Stimulated activated CD4-positive, alpha-beta T cell treated with anti-CD3 and anti-CD28 coated beads, Interleukin-1b, Interleukin-23, amount 100 ng/mL, for 1 hour (primary cell): ENCODE measurements at places on chromosomes 5 and 9.

DNA sequence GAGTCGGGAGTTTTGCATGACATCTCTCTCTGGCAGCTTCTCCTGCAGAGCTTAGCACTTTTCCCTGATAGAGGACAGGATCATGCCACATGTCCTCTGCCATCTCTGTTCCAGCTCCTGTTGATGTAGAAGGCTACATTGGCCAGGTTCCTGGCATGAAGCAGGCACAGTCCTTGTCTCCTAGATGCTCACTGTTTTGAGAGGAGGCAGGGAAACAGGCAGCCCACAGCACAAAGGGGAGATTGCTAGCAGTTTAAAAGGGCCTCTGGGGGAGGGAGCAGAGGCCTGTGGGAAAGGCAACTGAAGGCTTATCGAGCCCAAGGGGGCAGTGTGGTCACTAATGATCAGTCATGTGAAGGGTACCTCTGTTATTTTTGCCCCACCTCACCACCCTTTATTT, 10.7 kb downstream of the ARHGAP26 start:
- DNase-seq: no peak

GRCh38 chr5:43305948-43306565, 7.2 kb downstream of the HMGCS1 start:
- DNase-seq: no peak

- DNase-seq: no peak
These were observed 104.8 kb downstream of the ISOC1 start for GRCh38 chr5:129199308-129199707.

DNA sequence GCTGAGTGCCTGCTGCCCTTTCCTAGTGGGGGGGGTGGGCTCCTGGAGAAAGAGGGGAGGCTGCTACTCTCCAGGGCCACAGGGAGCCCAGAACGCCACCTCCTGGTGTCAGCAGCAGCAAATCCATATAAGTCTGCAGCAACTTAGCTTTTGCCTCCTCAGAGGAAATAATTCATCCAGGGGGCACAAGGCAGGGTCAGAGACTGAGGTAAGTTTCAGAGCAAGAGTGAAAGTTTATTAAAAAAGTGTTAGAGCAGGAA, 4.0 kb upstream of the CLPTM1L start:
- no peak for DNase-seq

- no peak for DNase-seq
These were observed 47.4 kb downstream of the ABHD17B start for GRCh38 chr9:71863631-71864030.

DNA sequence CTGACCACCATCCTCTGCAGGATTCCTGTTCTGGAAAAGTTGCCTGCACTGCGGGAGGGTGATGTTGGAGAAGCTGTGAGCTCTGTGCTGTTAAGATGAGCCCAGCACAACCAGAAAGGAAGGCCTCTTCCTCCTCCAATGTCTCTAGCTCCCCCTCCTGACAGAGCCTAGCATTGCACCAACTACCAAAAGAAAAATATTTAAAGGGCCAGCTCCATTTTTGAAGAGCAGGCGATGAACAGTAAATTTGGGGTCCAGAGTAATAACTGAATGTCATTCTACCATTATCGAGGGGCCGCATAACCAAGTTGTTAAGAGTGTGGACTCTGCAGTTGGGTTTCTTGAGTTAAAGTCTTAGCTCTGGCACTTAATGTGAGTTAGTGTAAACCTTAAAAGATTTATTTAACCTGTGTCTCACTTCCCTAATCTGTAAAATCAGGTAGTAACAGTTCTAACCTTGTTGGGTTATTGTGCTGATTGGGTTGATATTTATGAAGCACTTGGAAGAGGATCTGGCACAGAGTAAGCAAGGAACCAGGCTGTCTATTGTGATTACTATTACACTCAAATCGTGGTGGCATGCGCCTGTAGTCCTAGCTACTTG, 3.9 kb downstream of the TEX53 start:
- DNase-seq: peak; percentile 68

- DNase-seq: no peak
These were observed 2.3 kb downstream of the CCNI2 start for GRCh38 chr5:132749506-132749905.

GRCh38 chr9:124222918-124223720, 34.6 kb upstream of the NEK6 start:
- DNase-seq: no peak

- DNase-seq: no peak
These were observed 1.7 kb downstream of the PDCD1LG2 start for GRCh38 chr9:5511935-5512580.

DNA sequence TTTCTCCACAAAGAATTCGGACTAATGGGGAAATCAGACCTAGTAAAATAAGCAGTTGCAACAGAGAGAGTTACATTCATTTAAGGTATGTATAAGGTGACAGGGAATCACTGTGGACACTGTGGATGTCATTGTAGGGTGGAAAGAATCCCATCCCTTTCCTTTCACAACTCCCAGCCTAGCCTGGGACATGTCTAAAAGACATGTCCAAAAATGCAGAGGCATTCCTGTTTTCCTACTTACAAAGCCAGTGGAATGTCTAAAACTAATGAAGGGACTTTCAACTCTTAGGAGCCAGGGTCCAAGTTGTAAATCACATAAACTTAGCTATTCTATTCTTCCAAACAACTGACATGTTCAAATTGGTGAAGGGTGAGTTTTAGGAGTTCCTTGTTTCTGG, 511.0 kb downstream of the PRELID2 start:
- no peak for DNase-seq

DNA sequence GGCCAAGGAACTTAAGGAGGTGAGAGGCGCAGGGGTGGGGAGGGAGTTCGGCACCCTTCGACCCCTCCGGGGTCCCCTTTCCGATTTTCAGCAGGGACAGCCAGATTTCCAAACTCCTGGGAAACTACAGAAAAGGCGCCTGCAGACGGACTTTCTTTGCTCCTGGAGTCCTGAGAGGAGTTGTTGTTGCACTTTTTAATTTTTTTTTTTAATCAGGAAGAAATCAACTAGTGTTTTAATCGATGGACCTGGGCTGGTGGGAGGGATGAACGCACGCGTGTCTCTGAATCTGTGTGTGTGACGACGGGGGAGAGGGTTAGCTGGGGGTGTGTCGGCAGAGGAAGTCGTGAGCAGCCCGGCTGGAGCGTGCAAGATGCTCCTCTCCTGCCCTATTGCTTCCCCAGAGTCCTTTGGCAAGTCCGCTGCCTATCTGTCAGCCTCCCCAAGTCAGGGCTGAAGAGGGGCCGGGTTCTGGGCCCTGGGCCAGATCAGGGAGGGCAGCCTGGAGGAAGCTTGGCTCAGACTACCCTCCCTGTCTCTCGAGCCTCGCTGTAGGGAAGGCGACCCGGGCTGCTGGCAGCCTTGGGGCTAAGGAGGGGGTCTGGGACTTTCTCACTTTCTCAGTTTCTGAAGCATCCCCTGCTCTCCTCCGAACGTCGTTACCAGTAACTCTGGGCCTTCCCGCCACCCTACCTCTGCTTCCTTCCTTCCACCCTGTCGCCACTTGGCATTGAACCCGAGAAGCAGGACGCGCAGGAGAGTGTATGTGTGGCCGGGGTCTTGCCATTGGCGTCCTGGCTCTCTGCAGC, 731 bp downstream of the PRR16 start:
- no peak for DNase-seq

- no peak for DNase-seq
These were observed 218.1 kb downstream of the RAB3C start for GRCh38 chr5:58800861-58801540.

DNA sequence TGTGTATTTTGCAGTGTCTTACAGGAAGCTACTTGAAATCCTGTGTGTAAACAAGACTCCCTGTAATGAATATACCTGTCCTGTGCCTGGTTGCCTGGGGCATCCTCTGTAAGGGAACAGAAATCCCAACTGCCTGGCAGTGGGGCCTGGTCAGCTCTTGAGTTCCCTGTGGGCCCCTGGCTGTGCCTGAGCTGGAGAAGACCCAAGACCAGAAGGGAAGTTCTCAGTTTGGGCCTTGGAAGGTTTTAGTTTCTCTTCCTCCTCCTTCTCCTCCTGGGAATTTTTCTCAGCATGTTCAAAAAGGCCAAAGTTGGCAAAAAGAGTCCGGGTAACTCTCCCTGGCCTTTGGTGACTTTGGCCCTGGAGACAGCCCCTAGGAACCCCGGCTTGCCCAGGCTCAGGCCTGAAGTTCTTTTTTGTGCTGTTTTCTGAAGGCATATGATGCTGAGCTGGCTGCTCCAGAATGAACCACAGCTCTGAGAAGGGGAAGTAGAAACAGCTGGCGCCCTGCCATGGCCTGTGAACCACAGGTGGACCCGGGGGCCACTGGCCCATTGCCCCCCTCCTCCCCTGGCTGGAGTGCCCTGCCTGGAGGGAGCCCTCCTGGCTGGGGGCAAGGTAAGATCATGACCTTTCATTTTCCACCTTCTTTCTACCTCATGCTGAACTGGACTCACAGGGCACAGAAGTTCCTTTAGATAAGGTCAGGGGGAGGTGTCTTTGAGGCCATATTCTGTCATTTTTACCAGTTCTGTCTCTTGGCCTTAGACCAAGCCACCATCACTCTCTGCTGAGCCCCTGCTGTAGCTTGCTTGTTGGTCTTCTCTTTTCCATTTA, 5.8 kb downstream of the TMEM268 start:
- DNase-seq: no peak
